Large intestine (tissue), 12 donors: ENCODE measurements at places on chromosomes 13 and 19. TPM values are rescaled to one million over a fixed set of nuclear protein-coding genes. Genes with fewer than 3 reads are reported as not detected.

The C19orf81 gene
- 0.46 TPM for polyA plus RNA-seq

The PCDH9 gene
- 1.8 TPM for polyA plus RNA-seq

The PABPC3 gene
- polyA plus RNA-seq, result 0.51 TPM

GRCh38 chr13:59178344-59178743 is 985.4 kb downstream of the DIAPH3 start:
- DNase-seq, result no peak

GRCh38 chr13:91154558-91155353 is 192.7 kb upstream of the MIR17HG start:
- DNase-seq, result no peak

GRCh38 chr19:54081032-54081431 is at the start of gene TARM1:
Gene TARM1 (minus strand): TSS chr19:54081365. CDS start chr19:54081340, 25 bp downstream.
- no peak for DNase-seq

GRCh38 chr19:29411113-29411581 is 114.6 kb upstream of the VSTM2B start:
- no peak for DNase-seq

DNA sequence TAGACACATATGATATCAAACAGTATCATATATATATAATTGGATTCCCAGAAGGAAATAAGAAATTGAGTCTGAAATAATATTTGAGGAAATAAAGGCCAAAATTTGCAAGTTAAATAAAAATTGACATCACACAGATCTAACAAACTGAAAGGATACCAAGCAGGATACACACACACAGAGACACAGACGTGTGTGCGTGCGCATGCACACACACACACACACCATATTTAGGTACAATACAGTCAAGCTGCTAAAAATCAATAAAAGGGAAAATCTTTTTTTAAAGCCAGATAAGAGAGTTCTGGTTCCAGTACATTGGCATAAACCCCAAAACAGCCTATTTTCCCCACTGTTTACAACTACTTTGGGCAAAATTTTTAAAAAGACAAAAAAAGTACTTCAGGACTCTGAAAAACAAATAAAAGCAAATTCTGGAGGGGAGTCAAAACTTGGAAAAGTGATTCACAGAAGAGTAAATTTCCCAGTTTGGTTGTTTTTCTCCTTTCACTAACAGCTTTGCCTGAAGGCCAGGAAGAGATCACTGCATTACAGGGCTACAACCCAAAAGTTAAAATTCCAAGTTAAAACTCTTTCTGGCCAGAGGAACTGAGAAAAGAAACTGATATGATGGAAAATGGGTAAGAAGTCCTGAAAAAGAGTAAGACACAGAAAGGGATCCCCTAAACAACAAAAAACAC is 16.2 kb downstream of the MYCBP2 start:
- DNase-seq, result no peak
